Thoracic aorta endothelial cell (primary cell): ENCODE measurements at places on chromosomes 7 and 10. TPM values are rescaled to one million over a fixed set of nuclear protein-coding genes. Genes with fewer than 3 reads are reported as not detected.

Gene HOXA3
- total RNA-seq: 1.1 and 1.9 TPM in 2 replicates

Gene ARHGAP22
- 65.8 and 76.5 TPM in 2 replicates for total RNA-seq

Gene SFRP4
- not detected in 2 replicates for total RNA-seq

Gene RPEL1
- total RNA-seq: 0.07 and 0.27 TPM in 2 replicates

Gene HOXA1
- 0.65 and 0.93 TPM in 2 replicates for total RNA-seq

Gene CRYGN
- total RNA-seq: not detected in 2 replicates

Gene DPCD
- total RNA-seq: 23.7 and 27.8 TPM in 2 replicates

Gene TMEM213
- total RNA-seq: not detected in 2 replicates

Gene SLC13A4
- total RNA-seq: not detected in 2 replicates

Gene SUN3
- not detected in 2 replicates for total RNA-seq
